ENCODE measurements at places on chromosomes 5 and 9. TPM values are rescaled to one million over a fixed set of nuclear protein-coding genes. Genes with fewer than 3 reads are reported as not detected.

DNA sequence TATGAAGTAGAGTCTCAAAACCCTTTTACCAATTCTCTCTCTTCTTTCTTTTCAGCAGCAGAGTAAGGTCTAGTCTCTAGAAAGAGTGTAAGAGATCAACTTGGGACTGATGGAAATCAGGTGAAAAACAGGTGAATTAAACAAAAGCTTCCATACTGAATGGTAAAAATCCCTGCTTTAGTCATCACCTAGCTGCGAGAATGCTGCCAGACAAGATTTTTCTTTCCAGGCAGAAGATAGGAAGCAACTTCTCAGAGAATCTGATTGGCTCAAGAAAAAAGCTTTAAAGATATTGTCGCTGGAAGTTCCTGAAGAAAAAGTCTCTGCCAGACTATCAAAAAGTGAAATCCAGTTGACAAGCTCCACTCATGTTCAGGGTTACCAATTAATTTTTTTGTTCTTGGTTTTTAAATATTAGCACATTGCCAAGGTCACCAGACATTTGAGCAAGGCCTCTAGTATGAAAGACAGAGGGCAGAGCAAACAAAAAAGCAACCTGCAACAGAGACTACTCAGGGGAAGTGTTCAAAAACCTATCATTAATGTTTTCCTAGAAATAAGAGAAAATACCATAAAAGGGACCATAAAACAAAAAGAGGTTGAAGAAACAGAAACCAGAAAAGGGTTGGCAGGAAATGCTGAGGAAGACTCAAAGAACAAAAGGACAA, 9.3 kb downstream of the CDO1 start:
- no peak for DNase-seq

GRCh38 chr5:60651872-60652620, 47.9 kb downstream of the DEPDC1B start:
- peak; percentile 88 for DNase-seq

- DNase-seq, result no peak
Observed at GRCh38 chr9:84852617-84853301, 183.2 kb downstream of the NTRK2 start.

- no peak for DNase-seq
Observed at GRCh38 chr5:122846051-122846550, 688 bp downstream of the SNX24 start.

PCDHB5 gene
- polyA plus RNA-seq, result not detected
